ENCODE measurements at places on chromosomes 4 and X. TPM values are rescaled to one million over a fixed set of nuclear protein-coding genes. Genes with fewer than 3 reads are reported as not detected.

The GLRB gene
- not detected for total RNA-seq

The SMPX gene
- total RNA-seq: not detected

The JCHAIN gene
- total RNA-seq: not detected

The FBXW7 gene
- 102 TPM for total RNA-seq

The SOX3 gene
- not detected for total RNA-seq

The MAGIX gene
- 1.0 TPM for total RNA-seq

The FAT1 gene
- not detected for total RNA-seq

DNA sequence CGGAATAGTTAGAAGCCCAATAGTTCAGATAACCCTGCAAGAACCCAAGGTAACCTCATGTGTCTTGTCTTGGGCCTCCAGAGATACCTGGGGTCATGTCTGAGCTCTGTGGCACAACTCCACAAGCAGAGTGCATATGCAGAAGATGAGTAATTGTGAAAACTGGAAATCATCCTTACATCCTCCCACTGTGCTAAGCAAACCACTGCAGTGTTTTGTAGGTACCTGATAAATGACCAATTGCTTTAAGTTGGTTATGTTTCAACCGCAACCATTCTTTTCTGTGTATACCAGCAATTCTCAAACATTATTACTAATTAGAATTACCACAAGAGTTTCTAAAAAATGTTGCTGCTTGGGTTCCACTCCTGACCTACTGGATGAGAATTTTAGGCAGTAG is 73.2 kb downstream of the CBLL2 start:
- H3K4me3 ChIP-seq: no peak overlapping the region
- no peaks in the 10 kb centered on the region for H3K27me3 ChIP-seq
- no peak overlapping the region for H3K27ac ChIP-seq
- H3K4me1 ChIP-seq: no peaks in the 10 kb centered on the region

DNA sequence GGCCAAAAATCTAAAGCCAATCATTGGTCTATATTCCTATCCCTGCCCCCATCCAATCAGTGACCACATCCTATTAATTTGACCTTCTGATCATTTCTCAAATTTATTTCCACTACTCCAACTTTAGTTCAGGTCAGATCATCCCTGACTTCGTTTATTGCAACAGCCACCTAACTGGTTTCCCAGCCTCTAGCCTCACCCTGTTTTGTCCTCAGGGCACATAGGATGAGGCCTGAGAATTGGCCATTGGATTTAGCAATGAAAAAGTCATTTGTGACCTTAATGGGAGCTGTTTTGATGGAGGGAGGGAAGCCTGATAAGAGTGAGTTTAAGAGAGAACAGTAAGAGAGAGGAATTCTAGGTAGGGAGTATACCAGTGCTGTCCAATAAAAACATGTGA is 155.0 kb downstream of the AMMECR1 start:
- no peak overlapping the region for H3K4me3 ChIP-seq
- no peaks in the 10 kb centered on the region for H3K27me3 ChIP-seq
- H3K4me1 ChIP-seq: peaks cover 8% of the 10 kb centered on the region
- no peak overlapping the region for H3K27ac ChIP-seq

- H3K36me3 ChIP-seq: no peaks in the 10 kb centered on the region
- no peak for DNase-seq
- no peak overlapping the region for H3K27ac ChIP-seq
Measured at GRCh38 chrX:146173742-146174141, 356.1 kb downstream of the SLITRK2 start.

DNA sequence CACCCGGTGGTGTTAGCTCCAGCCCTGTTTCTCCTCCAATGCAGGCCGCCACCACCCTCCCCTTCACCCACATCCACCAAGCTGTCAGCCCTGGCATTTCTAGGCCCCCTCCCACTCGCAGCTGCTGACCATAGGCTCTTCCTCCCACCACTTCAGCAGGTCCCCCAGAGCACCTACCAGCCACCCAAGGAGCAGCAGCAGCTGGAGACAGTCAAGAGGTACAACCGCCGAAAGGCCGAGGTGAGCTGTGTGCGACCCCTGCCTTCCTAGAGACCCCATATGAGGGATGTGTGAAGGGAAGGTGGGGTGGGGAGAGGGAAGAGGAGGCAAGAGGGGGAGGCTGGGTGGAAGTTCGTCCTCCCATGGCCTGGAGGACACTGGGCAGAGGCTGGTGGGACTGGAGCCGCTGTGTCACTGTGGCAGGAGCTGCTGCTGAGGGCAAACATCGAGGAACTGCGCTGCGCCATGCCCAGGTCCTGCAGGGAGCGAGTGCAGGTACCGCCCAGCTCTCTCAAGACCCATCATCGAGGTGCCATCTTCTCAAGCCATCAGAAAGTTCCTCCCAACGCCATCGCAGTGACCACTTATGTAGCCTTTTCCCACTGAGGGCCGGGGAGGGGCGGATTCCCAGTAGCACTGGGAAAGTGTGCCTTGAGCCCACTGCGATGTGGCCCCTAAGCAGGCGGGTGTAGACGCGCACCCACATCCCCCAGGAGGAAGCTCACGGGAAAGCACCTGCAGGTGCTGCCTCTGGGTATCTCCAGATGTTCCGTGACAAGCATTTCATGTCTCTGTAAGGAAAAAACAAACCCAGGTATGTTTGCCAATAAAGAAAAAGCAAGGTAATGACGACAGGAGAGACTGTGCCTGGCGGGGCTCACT is 19.2 kb upstream of the RNF4 start:
- DNase-seq: no peak
- H3K27ac ChIP-seq: no peak overlapping the region
- no peaks in the 10 kb centered on the region for H3K4me1 ChIP-seq
- H3K4me3 ChIP-seq: no peak overlapping the region
- no peaks in the 10 kb centered on the region for H3K27me3 ChIP-seq

DNA sequence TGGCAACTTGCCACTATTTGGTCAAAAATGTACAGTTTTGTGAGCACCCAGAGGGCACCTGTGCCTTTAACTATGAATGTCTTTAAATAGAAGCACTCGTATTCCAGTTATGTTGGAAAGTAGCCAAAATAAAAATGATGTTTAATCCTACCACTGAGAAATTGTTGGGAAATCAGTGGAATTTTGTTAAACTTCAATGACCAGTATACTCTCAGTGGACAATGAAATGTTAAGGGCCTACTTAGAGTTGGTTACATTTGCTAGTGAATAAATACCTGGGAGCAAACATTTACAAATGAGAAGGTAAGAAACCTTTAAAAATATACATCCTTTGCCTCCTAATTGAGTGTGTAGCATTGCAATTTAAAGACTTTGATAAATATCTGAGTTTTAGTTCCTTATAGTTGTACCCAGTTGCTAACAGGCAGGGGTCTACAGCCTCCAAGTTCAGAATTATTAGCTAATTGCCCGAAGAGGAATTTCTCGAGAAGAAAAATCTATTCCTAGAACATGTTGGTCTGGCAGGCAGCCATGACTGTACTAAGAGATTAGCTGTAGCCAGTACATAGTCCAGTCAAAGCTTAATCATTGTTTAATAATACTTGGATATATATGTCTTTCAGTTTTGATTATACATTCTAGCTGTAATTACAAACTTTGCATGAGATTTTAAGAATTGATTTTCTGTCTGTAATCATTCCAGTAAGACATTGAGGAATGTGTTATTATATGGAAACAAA is 93.2 kb downstream of the IL1RAPL2 start:
- H3K27me3 ChIP-seq: no peaks in the 10 kb centered on the region
- no peaks in the 10 kb centered on the region for H3K36me3 ChIP-seq
- DNase-seq: no peak
- no peak overlapping the region for H3K27ac ChIP-seq

- H3K27me3 ChIP-seq: no peaks in the 10 kb centered on the region
- peaks cover 23% of the 10 kb centered on the region for H3K4me1 ChIP-seq
- no peaks in the 10 kb centered on the region for H3K36me3 ChIP-seq
Measured at GRCh38 chr4:71113294-71113693, 119.8 kb downstream of the DCK start.

GRCh38 chrX:129980001-129980401 is 2.4 kb upstream of the BCORL1 start:
- no peak overlapping the region for H3K27ac ChIP-seq
- H3K36me3 ChIP-seq: no peaks in the 10 kb centered on the region
- no peak for DNase-seq
- no peaks in the 10 kb centered on the region for H3K27me3 ChIP-seq
- peak overlapping the region; percentile 72 for H3K4me3 ChIP-seq

- no peaks in the 10 kb centered on the region for H3K27me3 ChIP-seq
- H3K36me3 ChIP-seq: peaks cover 3% of the 10 kb centered on the region
- peaks cover 4% of the 10 kb centered on the region for H3K4me1 ChIP-seq
- H3K4me3 ChIP-seq: no peak overlapping the region
- no peak overlapping the region for H3K27ac ChIP-seq
Measured at GRCh38 chr4:659851-660250, 14.2 kb downstream of the ATP5ME start.

DNA sequence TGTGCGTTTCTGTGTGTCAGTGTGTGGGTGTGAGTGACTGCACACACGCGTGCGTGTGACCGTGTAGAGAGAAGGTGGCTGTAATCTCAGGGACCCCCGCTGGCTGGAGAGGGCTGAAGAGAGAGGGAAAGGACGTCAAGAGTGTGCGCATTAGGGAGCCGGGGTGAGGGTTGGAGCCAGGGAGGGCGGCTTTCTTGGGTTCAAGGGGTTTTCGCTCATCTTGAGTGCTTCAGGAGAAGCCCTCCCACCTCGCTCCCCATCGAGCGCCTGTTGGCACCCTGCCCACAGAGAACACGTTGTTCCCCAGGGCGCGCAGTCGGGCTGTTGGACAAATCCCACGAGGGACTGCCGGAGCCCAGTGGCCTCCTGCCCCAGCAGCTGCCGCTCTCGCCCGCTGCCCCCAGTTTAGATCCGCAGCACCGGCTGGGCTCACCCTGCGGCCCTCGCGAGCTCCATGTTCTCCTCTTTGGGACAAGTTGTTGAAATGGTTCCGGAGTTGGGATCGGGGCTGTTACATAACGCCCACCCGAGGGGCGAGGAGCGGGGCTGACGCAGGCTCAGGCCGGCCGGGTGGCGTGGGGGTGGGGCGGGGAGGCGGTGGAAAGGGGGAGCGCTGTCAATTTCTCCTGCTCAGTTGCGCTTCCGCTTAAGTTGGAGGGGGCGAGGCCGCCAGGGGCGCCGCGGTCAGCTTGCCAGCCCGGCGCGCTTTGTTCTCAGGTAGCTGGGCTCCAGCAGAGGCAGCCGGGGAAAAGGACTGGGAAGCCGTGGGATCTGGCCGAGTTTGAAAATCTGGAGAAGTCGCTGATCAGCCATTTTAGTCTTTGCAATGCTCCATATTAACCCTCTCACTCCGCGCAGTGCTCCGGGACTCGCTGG is 1.6 kb downstream of the GRIA2 start:
- no peak overlapping the region for H3K4me3 ChIP-seq
- no peak overlapping the region for H3K27ac ChIP-seq
- no peaks in the 10 kb centered on the region for H3K4me1 ChIP-seq
- H3K36me3 ChIP-seq: peaks cover 4% of the 10 kb centered on the region
- no peak for DNase-seq
- H3K27me3 ChIP-seq: peaks cover 32% of the 10 kb centered on the region

- peaks cover 17% of the 10 kb centered on the region for H3K27me3 ChIP-seq
- no peak for DNase-seq
- H3K4me3 ChIP-seq: no peak overlapping the region
- no peak overlapping the region for H3K27ac ChIP-seq
- no peaks in the 10 kb centered on the region for H3K36me3 ChIP-seq
Measured at GRCh38 chr4:76429636-76430035, 5.4 kb upstream of the SHROOM3 start.

DNA sequence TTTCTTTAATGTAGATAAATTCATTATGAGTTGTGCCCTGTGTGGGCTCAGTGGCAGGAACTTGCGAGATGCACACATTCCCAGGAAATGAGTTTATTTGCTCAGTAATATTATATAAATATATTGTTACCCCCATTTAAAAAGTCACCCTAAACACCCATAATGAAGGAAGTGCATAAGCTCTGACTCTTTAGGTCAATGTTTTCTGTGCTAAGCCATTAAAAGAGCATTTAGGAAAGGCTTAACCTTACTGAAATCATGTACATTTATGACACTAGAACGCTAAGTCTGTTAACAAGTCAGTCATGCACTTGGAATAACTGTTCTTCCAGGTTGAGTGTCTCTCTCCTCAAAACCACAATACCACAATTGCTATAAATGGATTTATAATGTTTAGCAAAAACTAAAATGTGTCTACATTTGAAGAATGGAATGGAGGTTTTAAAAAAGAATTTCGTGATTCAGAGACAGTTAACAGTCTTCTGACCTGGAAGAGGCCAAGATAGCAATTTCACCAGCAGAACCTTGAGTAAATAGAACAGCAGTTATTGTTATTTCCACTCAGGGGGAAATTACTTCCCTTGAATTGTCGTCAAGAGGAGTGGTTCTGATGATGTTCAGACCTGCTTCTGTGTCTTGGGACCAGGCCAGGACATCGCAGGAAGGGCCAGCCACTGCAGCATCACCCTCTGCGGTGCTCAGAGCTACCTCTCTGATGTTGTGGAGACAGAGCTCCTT is 91.1 kb upstream of the VEGFC start:
- DNase-seq: no peak
- no peaks in the 10 kb centered on the region for H3K4me1 ChIP-seq
- no peak overlapping the region for H3K4me3 ChIP-seq
- H3K36me3 ChIP-seq: no peaks in the 10 kb centered on the region

DNA sequence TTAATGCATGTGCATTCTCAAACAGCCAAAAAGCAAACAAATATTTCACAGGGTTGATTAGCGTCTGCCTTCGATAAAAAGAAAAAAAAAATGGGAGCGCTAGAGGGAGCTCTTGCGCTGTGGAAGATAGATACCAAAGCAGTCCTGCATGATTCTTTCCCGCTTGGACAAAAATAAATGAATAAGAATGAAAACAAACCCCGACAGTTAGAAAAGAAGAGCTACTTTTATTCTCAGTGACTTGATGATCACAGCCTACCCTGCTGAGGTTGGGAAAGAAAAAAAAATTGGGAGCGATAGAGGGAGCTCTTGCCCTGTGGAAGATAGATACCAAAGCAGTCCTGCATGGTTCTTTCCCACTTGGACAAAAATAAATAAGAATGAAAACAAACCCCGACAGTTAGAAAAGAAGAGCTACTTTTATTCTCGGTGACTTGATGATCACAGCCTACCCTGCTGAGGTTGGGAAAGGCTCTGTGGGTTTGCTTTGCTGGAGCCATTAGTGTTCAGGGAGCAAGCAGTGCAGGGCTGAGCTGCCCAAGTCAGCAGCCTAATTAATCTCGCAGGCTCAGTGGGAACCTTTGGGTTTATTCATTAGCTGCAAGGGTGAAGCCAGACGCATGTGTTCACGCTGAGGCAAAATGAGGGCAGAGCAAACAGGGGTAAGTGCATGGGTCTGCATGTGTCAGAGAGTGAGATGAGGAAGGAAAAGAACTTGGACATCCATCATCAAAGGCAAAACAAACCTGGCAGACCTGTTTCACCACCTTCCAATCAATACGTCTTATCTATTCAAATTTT is 249.3 kb upstream of the PRKX start:
- no peaks in the 10 kb centered on the region for H3K36me3 ChIP-seq
- no peak for DNase-seq
- peaks cover 15% of the 10 kb centered on the region for H3K27me3 ChIP-seq
- no peak overlapping the region for H3K4me3 ChIP-seq
- H3K27ac ChIP-seq: no peak overlapping the region

- no peak for DNase-seq
- peak overlapping the region; percentile 92 for H3K4me3 ChIP-seq
- peaks cover 22% of the 10 kb centered on the region for H3K4me1 ChIP-seq
Measured at GRCh38 chr4:184028561-184029374, 123.7 kb downstream of the STOX2 start.

GRCh38 chrX:2572740-2573139 is 72.0 kb upstream of the DHRSX start:
- H3K36me3 ChIP-seq: peaks cover 3% of the 10 kb centered on the region
- DNase-seq: no peak
- H3K4me1 ChIP-seq: no peaks in the 10 kb centered on the region
- no peak overlapping the region for H3K4me3 ChIP-seq

- no peaks in the 10 kb centered on the region for H3K36me3 ChIP-seq
- no peak overlapping the region for H3K27ac ChIP-seq
- no peaks in the 10 kb centered on the region for H3K4me1 ChIP-seq
- DNase-seq: no peak
- H3K4me3 ChIP-seq: no peak overlapping the region
- H3K27me3 ChIP-seq: no peaks in the 10 kb centered on the region
Measured at GRCh38 chr4:149794352-149794751, 21.3 kb downstream of the IQCM start.
